ENCODE measurements at places on chromosomes 2 and 18. TPM values are rescaled to one million over a fixed set of nuclear protein-coding genes. Genes with fewer than 3 reads are reported as not detected.

TMEM247 gene
- not detected for total RNA-seq

NFATC1 gene
- total RNA-seq, result 6.5 TPM

GRCh38 chr2:85888020-85888683 lies 638 bp downstream of the ST3GAL5 start:
- peak; percentile 51 for DNase-seq

DNAJC5G gene
- 0.61 TPM for total RNA-seq

- DNase-seq, result no peak
Measured at GRCh38 chr2:157334335-157334734, 8.7 kb upstream of the ERMN start.

Data from adrenal gland (tissue), 19 donors.